ENCODE measurements at places on chromosomes 4 and X. TPM values are rescaled to one million over a fixed set of nuclear protein-coding genes. Genes with fewer than 3 reads are reported as not detected.

CAPN6 gene
- polyA plus RNA-seq = 0.54 TPM

ATP1B4 gene
- polyA plus RNA-seq = not detected

CCKAR gene
- polyA plus RNA-seq = not detected

CENPVL2 gene
- not detected for polyA plus RNA-seq

FDCSP gene
- 0.80 TPM for polyA plus RNA-seq

EREG gene
- polyA plus RNA-seq = 0.38 TPM

PDZD11 gene
- polyA plus RNA-seq = 41.8 TPM

OFD1 gene
- 11.4 TPM for polyA plus RNA-seq

FAM184B gene
- polyA plus RNA-seq = 0.04 TPM

FGF13 gene
- 10.5 TPM for polyA plus RNA-seq

NCBP2L gene
- polyA plus RNA-seq = not detected

XAGE1A gene
- polyA plus RNA-seq = not detected

DCLK2 gene
- 6.2 TPM for polyA plus RNA-seq

MAGEB1 gene
- polyA plus RNA-seq = not detected

GPC3 gene
- polyA plus RNA-seq = 22.1 TPM

IDUA gene
- polyA plus RNA-seq = 18.2 TPM

IL15 gene
- polyA plus RNA-seq = 3.1 TPM

GPRIN3 gene
- 0.66 TPM for polyA plus RNA-seq

ABCD1 gene
- polyA plus RNA-seq = 19.0 TPM

ZMAT1 gene
- 3.6 TPM for polyA plus RNA-seq

MAGEA4 gene
- not detected for polyA plus RNA-seq

CFP gene
- polyA plus RNA-seq = 3.3 TPM

IQCM gene
- polyA plus RNA-seq = not detected

PCSK1N gene
- 6.9 TPM for polyA plus RNA-seq

PRPS1 gene
- polyA plus RNA-seq = 35.7 TPM
